ENCODE measurements at places on chromosomes 1 and 21.

DNA sequence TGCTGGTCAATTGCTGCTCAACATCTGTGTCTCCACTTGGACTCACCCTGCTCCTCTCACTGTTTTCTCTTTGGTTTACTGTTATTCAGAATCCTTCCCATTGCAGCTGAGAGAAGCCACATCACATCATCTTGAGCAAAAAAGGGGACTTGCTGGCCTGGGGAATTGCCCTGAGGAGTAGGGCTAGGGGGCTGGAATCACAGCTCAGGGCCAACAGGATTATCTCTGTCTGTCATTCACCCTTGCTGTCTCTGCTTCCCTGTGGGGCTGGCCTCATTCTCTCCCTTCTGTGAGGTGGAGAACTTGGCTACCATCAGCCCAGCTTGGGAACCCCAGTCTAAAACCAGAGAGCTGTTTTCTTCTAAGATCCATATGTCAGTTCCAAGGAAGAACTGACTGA lies 140.7 kb upstream of the WNT4 start:
- no peak for DNase-seq

DNA sequence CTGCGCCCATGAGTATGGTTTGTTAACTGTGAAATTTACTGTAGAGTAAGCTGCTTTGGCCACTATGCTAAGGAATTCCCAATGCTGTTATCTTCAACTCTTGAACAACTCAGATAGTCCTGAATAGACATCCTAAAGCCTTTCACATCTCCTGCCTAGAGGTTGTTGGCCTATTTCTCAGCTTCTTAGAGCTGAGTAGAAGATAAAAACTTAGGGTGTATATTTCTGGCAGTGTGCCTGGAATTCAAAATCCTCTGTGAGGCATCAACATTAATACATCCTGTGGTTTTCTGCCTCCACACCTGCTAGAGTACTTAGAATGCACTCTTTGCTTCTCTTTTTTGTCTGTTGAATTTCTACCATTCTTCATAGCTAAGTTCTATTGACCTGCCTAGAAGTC lies 45.8 kb upstream of the RC3H1 start:
- DNase-seq = no peak

- no peak for DNase-seq
Observed at GRCh38 chr1:75023005-75023404, 111.2 kb upstream of the LHX8 start.

DNA sequence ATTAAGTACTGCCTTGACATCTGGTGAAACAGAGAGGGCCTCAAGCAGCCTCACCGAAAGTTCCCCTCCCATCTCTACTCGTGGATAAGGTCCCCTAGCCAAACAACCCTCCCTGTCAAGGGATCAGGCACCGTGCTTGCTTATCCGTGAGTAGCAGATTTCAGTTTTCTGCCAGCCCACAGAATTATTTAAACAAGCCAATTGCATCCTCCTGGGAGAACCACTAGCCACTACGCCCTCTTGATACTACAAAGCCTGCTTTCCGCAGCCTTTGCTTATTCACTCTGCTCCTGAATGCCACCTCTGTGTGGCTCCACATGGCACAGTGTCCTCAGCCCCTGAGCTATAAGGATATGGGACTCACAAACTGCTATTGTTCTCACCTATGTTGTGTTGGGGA lies 5.9 kb upstream of the TFF2 start:
- no peak for DNase-seq

GRCh38 chr1:228287541-228288425 lies 79.9 kb downstream of the OBSCN start:
- DNase-seq = no peak

- no peak for DNase-seq
Observed at GRCh38 chr21:26679284-26679683, 106.2 kb upstream of the CYYR1 start.

- no peak for DNase-seq
Observed at GRCh38 chr1:206895837-206896242, 1.4 kb upstream of the IL24 start.

DNA sequence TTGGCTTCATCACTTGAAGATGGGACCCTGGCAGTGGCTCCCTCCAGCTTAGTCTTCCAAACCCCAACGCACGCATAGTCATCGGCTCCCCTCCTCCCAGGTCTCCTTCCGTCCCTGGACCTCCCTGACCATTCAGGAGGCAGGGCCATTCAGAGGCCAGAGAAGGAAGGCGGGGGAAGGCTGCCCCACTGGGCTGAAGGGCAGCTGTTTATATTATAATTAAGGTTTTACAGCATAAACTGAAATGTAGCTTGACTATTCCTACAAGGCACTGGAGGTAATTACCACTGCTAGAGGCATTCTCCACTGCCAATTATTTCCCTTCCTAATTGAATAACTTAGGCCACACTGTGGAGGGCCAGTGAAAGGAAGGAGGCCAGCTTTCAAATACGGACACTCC lies 170.6 kb upstream of the PROX1 start:
- no peak for DNase-seq

GRCh38 chr1:53982034-53982762 lies 35.8 kb downstream of the LDLRAD1 start:
- no peak for DNase-seq
